ENCODE measurements at places on chromosomes 2 and 18.

GRCh38 chr2:110114831-110115255 is 779 bp downstream of the MALL start:
- no peak for DNase-seq

- DNase-seq = no peak
Observed at GRCh38 chr2:150127995-150128394, 359.5 kb downstream of the RND3 start.

DNA sequence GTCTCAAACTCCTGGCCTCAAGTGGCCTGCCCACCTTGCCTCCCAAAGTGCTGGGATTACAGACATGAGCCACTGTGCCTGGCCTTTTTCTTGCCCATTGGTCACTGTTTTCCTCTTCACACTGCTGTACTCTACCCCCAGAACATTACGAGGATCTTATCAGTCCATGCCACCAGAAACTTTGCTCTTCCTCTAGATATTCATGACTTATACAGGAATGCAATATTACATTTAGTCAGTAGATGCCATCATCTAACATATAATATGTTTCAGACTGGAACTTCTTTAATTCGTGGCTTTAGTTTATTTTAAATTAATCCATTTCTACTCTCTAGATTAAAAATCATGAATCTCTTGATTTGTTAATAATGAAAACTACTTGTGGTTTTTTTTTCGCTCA is 135.5 kb downstream of the COMMD1 start:
- DNase-seq = no peak

DNA sequence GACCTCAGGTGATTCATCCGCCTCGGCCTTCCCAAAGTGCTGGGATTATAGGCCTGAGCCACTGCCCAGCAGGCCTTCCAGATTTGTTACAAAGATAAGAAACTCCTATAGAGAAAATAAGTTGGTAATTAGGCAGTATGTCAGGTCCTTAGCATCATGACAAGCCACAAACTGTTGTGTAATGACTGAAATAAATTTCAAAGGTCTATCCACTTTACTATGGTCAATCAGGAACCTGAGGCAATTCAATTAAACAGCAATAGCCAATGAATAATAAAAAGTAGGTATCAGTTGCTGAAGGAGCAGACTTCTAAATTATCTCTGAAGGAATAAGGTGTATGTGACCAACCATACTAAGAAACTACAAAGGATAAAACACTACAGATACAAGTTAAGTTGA is 62.4 kb upstream of the ATIC start:
- DNase-seq = no peak

- DNase-seq = no peak
Observed at GRCh38 chr2:197700960-197701359, 4.2 kb upstream of the MARS2 start.

- DNase-seq = no peak
Observed at GRCh38 chr2:161046876-161047275, 113.4 kb upstream of the TANK start.

DNA sequence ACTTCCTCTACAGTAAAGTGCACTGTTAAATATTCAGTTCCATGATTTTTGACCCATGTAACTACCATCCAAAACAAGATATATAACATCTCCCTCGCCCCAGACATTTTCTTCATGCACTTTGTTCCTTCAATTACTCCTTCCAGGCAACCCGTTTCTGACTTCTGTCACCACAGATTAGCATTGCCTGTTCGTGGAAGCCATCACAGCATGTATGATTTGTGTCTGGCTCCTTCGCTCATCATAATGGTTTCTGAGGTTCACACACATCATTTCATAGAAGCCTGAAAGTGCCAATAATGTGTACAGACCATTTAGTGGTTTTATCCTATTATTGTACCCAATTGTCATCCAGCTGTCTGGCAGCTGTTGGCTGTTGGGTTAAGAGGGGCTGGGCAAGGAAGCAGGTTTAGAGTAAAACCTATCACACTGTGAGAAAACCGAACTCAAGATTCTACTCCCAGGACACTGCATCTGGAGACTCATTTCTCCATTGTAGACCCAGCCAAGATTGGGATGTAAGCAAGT is 16.1 kb downstream of the ARHGAP28 start:
- DNase-seq = no peak

DNA sequence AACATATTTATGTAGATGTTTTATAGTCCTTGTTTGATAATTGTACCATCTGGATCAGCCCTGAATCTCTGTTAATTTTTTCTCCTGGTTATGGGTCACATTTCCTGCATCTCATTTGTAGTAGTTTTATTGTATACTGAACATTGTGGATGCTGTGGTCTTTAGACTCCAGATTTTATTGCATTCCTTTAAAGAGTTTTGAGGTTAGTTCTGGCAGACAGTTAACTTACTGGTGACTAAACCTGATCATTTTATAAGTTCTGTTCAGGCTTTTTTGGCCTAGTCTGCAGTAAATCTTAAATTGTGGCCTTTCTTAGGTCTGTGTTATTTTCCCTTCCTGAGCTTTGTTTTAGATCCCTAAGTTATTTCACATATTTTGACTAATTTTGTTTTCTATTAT is 84.3 kb downstream of the FANCL start:
- DNase-seq = no peak

DNA sequence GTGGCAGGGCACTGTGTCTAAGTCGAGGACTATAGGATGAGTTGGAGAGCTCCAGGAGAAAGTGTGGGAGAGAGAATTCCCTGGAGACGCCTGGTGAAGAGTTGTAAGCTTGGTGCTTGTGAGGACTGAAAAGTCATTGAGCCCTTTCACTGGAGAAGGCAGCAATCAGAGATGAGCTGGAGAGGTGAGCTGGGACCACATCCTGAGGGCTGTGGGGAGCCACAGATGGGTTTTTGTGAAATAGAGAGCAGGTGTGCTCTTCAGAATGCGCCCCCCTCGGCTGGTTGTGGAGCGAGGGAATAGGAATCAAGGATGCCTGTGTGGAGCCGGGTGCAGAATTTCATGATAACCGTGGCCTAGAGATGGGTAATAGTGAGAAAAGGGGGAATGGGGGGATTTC is 224.3 kb downstream of the KLHL29 start:
- DNase-seq = peak; percentile 60

- no peak for DNase-seq
Observed at GRCh38 chr2:167430447-167430846, 542.2 kb downstream of the XIRP2 start.

DNA sequence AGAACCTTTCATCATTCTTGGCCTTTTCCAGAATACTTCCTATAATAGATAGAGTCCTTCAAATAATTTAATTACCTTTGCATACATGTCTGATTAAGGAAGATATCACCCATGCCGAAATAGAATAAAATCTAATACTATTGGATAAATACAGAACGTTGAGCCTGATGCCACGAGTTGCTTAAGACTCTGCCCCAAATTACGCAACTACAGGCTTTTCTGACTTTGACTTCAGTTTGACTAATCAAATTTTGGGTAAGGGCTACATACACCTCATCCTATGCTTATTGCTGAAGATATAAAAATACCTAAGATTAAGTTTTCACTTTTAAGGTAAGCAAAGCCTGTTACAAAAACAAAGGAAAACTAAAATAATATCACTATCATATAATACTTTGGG is 1065.1 kb upstream of the NRXN1 start:
- no peak for DNase-seq

DNA sequence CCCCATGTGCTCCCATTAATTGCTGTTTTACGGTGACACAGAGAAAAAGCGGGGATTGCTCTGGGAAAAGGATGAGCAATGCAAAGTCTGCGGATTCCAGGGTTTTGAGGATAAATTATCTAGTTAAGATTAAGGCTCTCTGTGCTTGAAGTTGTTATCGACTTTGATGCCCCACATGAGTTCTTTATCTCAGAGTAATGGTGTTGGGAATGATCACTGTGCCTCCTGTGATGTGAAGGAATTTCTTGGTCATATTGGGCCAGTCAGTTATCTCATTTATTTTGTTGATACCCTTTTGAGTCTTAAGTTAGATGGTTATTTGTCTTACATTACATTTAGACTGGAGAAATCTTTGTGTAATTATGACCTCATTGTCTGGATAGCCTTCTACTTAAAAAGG is 184.6 kb upstream of the MEX3C start:
- no peak for DNase-seq

GRCh38 chr2:143815082-143815481 is 685.9 kb downstream of the ARHGAP15 start:
- no peak for DNase-seq

- no peak for DNase-seq
Observed at GRCh38 chr2:209917154-209917771, 85.2 kb upstream of the RPE start.

DNA sequence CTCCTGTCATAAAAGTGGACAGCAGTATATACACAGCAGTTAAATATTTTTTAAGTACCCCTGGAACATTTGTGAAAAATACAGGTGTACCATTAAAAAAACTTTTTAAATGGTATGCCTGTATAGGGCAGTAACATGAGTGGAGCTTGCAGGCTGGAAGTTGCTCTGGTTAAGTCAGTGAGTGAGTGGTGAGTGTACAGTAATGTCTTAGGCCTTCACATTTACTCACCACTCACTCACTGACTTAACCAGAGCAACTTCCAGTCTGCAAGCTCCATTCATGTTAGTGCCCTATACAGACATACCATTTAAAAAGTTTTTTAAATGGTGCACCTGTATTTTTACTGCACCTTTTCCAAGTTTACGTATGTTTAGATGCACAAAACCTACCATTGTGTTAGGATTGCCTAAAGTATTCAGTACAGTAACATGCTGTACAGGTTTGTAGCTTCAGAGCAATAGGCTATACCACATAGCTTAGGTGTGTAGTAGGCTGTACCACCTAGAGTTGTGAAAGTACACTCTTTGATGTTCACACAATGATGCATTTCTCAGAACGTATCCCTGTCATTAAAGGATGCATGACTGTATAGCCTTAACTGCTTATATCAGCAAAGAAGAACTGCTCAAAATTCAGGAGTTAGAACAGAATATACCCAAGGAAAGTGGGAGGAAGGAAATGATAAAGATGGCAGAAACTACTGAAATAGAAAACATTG is 112.6 kb downstream of the EHBP1 start:
- no peak for DNase-seq

DNA sequence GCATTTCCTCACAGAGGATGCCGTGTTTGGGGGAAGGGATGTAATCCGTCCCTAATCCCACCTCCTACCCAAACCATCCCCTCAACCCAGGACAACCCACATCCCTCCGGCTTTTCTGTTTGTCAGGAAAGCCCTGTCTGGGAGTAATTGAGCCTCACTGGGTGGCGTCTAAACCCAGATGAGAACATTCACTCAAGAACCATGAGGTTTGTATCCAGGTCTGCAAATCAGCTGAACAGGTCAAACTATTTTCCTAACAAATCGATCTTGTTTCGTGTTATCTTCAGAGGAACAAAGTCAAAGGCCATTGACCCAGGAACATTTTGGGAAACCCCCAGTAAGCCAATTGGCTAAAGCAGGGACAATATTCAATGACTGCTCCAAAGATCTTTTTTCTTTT is 25.7 kb downstream of the CYP27C1 start:
- DNase-seq = no peak

GRCh38 chr18:7603259-7604000 is 36.3 kb downstream of the PTPRM start:
- no peak for DNase-seq

DNA sequence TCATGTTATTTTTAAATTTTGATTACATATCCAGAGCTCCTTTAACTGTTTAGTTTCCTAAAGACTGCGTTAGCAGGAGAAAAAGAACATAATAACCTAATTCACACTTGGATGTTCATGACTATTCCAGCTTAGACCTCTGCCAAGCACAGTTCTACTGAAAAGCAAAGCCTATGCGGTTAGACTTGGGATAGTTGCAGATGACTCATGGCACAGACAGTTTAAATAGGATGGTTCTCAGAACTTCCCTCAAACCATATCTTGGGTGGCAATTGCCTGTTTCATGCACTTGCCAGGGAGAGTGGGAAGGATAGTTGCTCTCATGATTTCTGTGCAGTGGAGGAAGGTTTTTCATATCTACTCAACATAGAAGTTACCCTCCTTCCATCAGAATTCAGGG is 149.7 kb upstream of the KLHL29 start:
- DNase-seq = no peak

- no peak for DNase-seq
Observed at GRCh38 chr18:46629361-46629760, 27.7 kb downstream of the LOXHD1 start.

DNA sequence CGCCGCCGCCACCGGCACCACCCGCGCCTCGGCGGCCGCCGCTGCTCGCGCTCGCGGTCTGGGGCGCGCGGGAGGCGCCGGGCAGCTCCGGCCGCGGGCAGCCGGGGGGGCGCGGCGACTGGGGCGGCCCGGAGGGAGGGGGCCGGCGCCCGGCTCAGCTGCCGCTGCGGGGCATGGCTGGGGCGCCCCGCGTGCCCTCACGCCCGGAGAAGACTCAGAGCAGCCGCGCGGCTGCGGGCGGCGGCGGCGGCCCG is 295 bp downstream of the GAREM1 start:
- no peak for DNase-seq

GRCh38 chr2:66565291-66565690 is 130.4 kb downstream of the MEIS1 start:
- no peak for DNase-seq

DNA sequence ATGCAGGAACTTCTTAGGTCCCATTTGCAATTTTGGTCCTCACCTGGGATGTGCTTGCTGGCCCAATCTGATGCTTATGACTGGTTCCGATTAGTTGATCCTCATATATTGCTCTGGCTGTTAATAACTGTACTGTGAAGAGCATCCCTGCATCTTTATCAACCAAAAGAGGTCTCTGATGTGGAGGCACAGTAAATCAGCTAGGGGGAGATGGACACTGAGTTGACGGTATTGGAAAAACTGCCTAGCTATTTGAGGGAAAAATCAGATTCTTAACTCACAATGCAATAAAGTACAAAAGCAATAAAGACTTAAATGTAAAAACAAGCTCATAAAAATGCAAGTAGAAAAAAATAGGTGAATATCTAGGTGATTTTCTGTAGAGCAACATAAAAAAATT is 188.0 kb upstream of the TCF4 start:
- no peak for DNase-seq

GRCh38 chr2:128449226-128450061 is 130.8 kb upstream of the HS6ST1 start:
- peak; percentile 37 for DNase-seq

DNA sequence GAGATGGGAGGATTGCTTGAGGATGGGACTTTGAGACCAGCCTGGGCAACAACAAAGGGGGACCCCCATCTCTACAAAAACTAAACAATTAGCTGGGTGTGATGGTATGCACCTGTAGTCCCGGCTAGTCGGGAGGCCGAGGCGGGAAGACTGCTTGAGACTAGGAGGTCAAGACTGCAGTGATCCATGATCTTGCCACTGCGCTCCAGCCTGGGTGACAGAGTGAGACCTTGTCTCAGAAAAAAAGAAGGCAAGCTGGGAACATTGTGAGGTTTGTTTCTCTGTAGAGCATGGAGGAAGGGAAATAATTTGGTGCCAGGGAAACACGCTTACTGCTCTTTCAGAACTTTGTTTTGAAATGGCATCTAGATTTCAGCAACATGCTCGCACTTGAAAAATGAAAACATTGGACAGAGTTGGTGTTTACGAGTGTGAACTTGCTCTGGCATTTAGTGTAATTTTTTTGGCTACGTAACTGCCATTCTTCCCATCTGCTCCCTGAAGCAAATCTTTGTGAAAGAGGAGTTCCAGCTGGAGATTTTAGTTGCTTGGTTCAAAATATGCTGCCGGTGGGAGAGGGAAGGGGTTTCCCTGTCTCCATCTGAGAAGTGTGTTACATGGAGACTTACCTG is 125.6 kb upstream of the DLX2 start:
- no peak for DNase-seq

- no peak for DNase-seq
Observed at GRCh38 chr2:10501451-10501961, 53.4 kb upstream of the ODC1 start.

Measured in activated CD8-positive, alpha-beta memory T cell treated with anti-CD3 and anti-CD28 coated beads, Interleukin-2, amount 10 ng/mL, durations not matched to agents 7 days and 5 days (primary cell).